ENCODE measurements at places on chromosomes 11 and 22.

DNA sequence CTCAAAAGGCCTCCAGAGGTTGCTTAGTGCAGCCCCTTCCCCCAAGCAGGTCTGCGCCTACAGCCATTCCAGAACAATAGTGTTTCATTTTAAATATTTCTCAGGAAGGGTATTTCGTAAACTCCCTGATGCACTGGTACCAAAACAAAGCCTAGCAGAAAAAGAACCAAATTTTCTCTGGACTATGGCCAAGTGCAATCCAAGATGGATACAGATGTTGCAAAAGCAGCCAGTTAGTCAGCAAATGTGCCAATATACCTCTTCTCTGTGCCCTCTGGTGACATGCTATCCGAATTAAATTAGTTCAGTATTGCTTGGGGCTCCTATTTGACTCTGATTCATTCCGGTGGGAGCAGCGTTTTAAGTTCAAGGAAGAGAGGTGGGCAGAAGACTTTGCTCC lies 247.8 kb downstream of the NTM start:
- no peak for DNase-seq

DNA sequence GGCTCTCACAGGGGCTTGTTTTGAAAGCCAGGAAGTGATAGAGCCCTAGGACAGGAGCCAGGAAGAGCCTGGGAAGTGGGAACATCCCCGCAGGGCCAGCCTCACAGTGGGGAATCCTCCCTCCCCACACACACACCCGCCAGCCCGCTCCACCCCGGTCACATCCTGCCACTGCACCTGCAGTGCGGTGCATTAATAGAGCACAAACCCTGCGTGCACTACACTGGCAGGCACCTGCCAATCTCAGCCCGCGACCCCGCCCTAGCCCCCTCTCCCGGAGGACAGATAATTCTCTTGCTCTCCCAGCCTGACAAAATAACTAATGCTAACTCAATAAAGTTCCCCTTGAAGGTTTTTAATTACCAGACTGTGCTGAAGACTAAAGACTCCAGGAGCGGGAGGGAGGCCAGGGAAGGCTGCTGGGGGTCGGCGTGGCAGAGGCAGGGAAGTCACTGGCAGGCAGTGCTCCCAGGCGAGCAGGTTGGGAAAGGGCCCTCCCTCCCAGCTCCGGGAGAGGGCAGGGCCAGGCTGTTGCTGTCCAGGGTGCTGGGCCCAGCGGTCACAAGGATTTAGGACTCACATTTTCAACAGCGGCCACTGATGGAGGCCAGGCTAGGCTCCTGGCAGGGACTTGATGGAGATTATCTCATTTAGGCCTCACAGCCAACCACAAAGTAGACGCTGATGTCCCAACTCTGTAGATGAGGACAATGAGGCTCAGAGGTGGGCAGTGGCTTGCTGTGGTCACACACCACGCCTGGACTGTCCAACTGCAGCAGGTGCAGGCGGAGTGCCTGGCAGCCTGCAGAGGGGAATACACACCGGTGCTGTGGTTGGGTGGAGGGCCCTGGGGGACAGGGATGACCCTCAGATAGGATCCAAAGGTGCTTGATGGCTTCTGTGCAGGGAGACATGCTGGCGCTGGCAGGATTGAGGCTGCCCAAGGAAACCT lies 23.9 kb upstream of the TCF20 start:
- no peak for DNase-seq

DNA sequence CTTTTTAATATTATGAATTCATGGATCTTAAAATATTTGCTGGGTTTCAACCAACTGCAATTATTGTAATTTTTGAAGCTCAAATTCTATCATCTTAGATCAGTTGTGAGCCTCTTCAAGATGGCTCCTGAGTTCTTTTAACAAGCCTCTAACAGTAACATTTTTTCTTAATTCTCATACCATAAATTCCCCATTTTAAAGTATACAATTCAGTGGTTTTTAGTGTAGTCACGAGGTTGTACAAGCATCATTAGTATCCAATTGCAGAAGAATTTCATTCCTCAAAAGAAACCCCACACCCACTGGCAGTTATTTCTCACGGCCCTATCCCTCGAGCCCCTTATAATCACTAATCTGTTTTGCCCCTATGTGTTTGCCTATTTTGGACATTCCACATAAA lies 270.8 kb downstream of the SBF2 start:
- no peak for DNase-seq

GRCh38 chr11:106216281-106216680 lies 138.8 kb downstream of the AASDHPPT start:
- DNase-seq = no peak

DNA sequence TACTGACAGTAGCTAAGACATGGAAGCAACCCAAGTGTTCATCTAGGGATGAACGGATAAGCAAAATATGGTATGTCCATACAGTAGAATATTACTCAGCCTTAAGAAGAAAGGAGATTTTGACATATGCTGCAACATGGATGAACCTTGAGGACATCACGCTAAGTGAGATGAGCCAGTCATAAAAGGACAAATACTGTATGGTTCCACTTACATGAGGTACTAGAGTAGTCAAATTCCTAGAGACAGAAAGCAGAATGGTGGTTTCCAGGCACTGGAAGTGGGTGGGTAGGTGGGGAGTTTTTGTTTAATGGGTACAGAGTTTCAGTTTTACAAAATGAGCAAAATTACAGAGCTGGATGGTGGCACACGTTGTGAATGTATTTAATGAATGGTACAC lies 18.1 kb downstream of the CHST1 start:
- no peak for DNase-seq

- peak; percentile 9 for DNase-seq
Measured at GRCh38 chr22:22745225-22746060, 101.0 kb downstream of the GGTLC2 start.

- DNase-seq = no peak
Measured at GRCh38 chr22:34851918-34852662, 213.9 kb upstream of the ISX start.

- DNase-seq = no peak
Measured at GRCh38 chr22:26888887-26889286, 231.5 kb downstream of the MIAT start.

GRCh38 chr22:41334951-41335635 lies 33.8 kb downstream of the ZC3H7B start:
- DNase-seq = no peak

DNA sequence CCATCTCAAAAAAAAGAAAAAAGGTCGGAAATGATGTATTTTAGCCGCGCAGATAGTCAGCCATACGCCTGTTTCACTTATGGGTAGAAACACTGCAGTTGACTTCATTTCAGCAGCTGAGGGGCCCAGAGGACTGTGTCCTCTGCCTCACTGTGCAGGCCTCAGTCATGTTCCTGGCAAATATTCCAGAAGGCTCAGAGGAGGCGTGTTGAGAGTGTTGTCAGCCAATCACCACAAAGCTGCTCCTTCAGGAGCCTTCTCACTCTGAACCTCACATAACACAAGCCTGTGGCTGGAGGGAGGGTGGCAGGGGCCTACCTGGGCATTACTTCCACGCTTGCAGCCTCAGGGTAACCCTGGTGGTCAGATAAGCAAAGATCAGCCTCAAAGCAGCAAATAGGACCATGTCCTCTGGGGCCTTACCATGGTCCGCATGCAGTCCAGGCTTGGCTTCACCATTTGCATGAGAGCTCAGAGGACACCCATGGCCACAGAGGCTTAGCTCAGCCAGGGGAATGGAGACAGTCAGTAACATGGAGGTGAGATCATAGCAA lies 17.3 kb upstream of the TREH start:
- DNase-seq = no peak

GRCh38 chr11:44758983-44759382 lies 32.2 kb downstream of the TSPAN18 start:
- DNase-seq = no peak

- peak; percentile 41 for DNase-seq
Measured at GRCh38 chr11:71384561-71384960, 63.6 kb downstream of the DHCR7 start.

DNA sequence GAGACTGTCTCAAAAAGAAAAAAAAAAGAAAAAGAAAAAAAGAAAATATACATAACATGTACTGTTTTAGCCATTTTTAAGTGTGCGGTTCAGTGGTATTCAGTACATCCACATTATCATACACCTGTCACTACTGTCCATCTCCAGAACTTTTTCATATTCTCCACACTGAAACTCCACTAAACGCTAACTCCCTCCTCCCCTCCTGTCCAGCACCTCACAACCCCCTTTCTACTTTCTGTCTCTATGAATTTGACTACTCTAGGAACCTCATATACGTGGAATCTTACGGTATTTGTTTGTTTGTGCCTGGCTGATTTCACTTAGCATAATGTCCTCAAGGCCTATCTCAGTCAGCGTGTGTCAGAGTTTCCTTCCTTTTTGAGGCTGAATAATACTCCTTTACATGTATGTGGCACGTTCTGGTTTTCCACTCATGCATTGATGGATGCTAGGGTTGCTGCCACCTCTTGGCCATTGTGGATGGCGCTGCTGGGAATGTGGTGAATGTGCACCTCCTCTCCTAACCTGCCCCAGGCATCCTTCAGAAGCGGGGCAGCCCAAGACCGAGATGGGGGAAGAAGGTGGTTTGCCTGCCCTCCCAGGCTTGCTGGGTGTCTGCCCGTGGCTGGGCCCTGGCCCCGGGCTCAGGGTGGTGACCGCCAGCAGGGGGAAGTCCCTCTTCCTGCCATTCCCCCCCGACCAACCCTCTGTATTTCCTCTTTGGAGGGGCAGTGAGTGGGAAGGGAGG lies 60.5 kb downstream of the BCR start:
- DNase-seq = no peak

- DNase-seq = no peak
Measured at GRCh38 chr11:72300268-72300667, 56.3 kb upstream of the PHOX2A start.

DNA sequence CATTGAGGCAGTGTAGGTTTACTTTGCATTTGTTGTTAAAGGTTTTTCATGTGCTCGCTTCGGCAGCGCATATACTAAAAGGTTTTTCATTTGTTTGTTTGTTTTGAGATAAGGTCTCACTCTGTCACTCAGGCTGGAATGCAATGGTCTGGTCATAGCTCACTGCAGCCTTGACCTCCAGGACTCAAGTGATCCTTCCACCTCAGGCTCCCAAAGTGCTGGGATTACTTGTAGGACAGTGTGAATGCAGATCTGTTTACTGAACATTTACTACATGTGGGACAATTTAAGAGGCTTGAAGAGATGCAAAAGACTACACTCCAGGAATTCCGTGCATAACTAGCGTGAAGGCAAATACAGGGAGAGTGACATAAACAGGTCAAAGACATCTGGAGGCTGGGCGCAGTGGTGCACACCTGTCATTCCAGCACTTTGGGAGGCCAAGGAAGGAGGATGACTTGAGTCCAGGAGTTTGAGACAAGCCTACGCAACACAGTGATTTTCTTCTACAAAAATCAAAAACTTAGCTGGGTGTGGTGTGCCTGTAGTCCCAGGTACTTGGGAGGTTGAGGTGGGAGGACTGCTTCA lies 34.1 kb downstream of the YPEL1 start:
- DNase-seq = no peak

DNA sequence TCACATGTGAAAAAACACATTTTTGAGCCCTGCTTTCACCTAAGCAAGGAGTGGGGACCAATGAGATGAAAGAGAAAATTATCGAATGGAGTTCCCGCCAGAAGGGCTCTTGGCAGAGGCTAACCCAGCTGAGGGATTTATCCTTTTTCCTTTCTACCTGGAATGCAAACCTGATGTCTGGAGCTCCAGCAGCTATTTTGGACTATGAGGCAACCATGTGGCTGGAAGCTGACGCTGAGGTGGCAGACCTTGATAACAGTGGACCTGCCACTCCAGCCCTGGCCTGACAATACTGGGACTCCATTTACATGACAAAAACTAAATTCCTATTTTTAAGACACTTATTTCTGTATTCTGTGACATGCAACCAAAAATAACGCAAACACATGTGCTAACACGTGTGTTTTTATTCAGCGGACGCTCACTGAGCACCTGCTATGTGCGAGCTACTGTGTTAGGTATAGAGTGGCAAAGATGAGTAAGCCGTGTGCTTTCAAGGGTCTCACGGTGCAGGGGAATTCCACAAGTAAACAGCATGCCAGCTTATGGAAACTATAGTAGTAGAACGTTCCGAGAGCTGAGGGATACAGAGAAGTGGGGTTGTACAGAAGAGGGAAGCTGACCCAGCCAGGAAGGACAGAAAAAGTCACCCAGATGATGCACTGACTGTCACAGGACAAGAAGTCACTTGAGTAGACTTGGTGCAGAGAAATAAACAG lies 19.1 kb upstream of the ISX start:
- DNase-seq = no peak

GRCh38 chr22:46055181-46055875 lies 78.4 kb upstream of the WNT7B start:
- no peak for DNase-seq

DNA sequence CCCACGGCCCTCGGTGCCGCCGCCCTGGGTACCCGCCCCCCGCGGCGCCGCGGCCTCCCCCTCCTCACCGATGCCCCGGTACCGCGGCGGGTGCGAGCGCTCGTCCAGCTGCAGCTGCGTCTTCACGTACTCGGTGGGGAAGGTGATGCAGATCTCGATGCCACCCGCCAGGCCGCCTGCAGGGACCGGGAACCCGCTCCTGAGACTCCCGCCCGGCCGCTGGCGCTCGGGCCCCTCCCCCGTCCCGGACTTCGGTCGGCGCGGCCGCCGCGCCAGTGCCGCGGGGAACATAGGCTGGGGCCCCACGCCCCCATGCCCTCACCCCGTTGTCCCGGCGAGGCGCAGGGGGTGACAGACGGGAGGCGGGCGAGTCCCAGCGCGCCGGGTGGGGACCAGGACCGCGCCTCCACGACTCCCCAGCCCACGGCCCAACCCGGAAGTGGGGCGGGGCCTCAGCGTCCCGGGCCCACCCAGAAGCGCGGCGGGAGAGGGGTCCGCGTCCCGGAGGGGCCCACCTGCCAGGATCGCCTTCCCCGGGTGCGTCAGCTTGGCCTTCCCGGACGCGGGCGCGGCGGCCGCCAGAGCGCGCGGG lies 375 bp downstream of the SLC25A1 start:
- no peak for DNase-seq
